ENCODE measurements at places on chromosomes 3 and 15.

DNA sequence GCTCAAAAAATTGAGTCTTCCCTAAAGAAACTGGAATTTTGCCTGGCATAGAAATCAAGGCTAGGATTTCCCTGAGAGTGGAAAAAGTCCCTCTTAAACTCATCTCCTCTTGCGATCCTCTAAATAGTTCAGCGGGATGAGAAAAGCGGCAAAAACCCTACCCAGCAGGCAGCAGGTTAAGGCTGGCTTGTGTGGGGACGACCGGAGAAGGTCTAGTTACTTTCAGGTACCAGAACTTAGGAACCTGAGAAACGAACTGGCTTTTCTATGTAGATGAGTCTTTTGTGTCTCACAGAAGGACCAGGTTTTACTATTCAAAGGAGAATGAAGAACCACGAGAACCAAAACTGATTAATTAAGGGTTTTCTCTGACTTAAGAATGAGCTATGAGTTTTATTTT, 523.7 kb upstream of the TGFBR2 start:
- DNase-seq: no peak
- no peak overlapping the region for H3K4me3 ChIP-seq
- H3K27me3 ChIP-seq: no peaks in the 10 kb centered on the region
- no peaks in the 10 kb centered on the region for H3K36me3 ChIP-seq

GRCh38 chr3:141875893-141876380, 506 bp upstream of the ATP1B3 start:
- peak overlapping the region; percentile 94 for H3K4me3 ChIP-seq
- H3K36me3 ChIP-seq: no peaks in the 10 kb centered on the region
- no peaks in the 10 kb centered on the region for H3K27me3 ChIP-seq

DNA sequence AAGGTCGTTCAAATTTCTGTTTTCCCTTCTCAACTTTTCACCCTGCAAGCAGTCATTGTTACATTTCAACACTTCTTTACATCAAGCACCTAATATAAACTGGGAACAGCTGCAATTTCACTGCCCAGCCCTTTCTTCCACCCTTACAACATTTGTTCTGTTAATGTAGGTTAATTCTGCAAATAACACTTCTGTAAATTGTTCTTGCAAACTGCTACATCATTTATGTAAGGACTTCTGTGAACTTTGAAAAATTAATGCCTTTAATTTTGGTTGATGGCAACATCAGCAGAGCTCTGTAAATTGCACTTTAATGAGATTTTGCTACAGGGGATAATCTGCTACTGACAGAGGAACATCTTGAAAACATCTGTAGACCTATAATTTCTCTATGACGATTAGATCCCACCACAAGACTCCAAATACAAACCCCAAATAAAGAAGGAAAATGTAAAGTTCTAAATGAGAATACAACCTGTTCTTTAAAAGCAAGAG, 93.5 kb downstream of the ZIC4 start:
- H3K27me3 ChIP-seq: no peaks in the 10 kb centered on the region
- no peaks in the 10 kb centered on the region for H3K4me1 ChIP-seq
- H3K4me3 ChIP-seq: no peak overlapping the region

- H3K27me3 ChIP-seq: no peaks in the 10 kb centered on the region
- H3K4me1 ChIP-seq: no peaks in the 10 kb centered on the region
- H3K36me3 ChIP-seq: no peaks in the 10 kb centered on the region
- no peak overlapping the region for H3K4me3 ChIP-seq
- DNase-seq: no peak
These were observed 32.4 kb downstream of the C2CD4A start for GRCh38 chr15:62099094-62099601.

DNA sequence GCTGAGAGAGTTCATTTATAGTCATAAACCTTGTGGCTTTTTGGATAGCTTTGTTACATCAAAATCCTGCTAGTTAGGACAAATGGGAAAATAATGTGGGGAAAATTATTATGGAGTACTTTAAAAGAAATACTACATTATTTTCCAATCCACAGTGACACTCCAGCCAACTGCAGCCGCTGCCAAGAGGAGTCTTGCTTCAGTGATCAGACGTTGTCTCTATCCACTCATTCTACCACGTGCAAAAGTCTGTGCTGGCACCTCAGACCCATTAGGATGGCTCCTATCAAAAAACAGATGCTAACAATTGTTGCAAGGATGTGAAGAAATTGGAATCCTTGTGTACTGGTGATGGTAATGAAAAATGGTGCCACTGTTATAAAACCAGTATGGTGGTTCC, 128.6 kb upstream of the IQSEC1 start:
- peaks cover 9% of the 10 kb centered on the region for H3K27me3 ChIP-seq
- no peak overlapping the region for H3K27ac ChIP-seq
- H3K36me3 ChIP-seq: no peaks in the 10 kb centered on the region
- H3K4me3 ChIP-seq: no peak overlapping the region
